EH (cell line): ENCODE measurements at places on chromosomes 4 and X.

- DNase-seq: no peak
Observed at GRCh38 chrX:148310426-148311165, 189.8 kb upstream of the AFF2 start.

GRCh38 chr4:7013175-7013574 is 30.0 kb upstream of the TADA2B start:
- DNase-seq: no peak

- DNase-seq: peak; percentile 22
Observed at GRCh38 chr4:108888769-108889168, 125.9 kb upstream of the ETNPPL start.

GRCh38 chr4:88244816-88245579 is 39.4 kb downstream of the PPM1K start:
- DNase-seq: no peak

- no peak for DNase-seq
Observed at GRCh38 chrX:71053217-71053621, 14.9 kb downstream of the SNX12 start.

- no peak for DNase-seq
Observed at GRCh38 chr4:37533286-37534033, 152.7 kb downstream of the RELL1 start.

DNA sequence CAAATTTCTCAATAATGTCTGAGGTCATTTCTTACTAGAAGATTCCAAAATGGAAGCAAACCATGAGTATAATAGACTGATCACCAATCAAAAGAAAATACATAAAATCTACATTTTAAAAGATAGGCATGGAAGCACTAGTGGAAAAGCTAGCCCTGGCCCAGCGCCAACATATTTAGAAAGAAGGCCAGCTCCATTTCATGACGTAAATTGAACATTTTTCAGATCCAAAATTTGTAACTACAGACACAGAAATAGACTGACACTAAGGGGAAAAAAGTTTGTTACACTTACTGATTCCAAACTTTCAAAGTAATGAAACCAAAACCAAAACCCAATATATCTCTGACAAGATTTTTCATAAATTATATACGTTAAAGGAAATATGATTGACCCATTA is 117.7 kb downstream of the ADAMTS3 start:
- no peak for DNase-seq

DNA sequence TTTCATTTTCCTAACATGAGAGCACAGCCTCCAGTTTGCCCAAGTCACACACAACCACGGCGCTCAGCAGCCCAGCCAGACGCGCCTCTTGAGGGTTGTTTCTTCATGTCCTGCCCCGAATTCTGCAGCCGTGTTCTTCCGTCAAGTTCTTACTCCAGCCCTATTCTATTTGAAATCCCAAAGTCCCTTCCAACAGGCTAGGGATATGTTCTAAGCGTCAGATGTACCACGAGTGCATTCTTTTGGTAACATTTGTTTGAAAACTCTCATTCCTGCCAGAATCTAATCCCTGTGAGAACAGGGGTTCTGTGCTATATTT is 23.1 kb downstream of the ACSL1 start:
- peak; percentile 29 for DNase-seq

DNA sequence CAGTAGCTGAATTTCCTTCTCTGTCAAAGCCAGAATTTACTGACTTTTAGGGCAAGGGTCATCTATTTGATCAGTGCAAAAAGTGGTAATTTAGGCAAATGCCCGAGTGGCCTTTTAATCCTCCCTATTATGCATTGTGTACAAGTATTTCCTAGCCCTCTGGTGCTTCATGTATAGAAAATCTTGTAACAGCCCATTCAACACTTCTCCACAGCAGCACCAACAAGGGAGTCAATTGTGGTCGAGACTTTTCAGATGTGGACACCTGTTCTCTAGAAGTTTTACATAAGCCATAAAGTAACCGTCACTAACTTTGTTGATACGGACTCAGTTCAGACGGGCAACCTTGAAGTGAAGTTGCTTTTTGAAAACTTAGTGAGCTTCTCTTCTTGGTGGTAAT is 50.9 kb upstream of the FHDC1 start:
- DNase-seq: no peak

- peak; percentile 56 for DNase-seq
Observed at GRCh38 chr4:3491681-3492405, 28.7 kb downstream of the DOK7 start.

- no peak for DNase-seq
Observed at GRCh38 chr4:73001885-73002284, 67.6 kb downstream of the COX18 start.

GRCh38 chr4:3859571-3859970 is 93.4 kb downstream of the ADRA2C start:
- DNase-seq: no peak

DNA sequence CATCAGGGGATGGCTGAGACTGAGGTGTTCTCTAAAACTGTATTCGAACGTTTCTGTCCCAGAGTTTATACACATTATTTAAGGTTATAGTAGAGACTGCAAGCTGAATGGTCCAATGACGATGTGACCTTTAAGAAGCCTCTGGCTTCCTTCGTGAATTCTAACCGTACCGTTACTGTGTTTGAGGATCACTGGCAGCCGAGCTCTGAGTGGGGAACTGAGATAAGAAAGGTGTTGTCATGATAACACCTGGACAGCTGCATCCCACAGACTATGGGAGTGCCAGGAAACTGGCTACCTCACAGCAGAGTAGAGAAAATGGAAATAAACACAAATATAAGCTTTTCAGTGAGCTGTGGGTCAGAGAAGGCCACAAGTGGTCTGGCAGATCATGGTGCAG is 59.0 kb downstream of the HMGB2 start:
- DNase-seq: no peak

GRCh38 chrX:11239230-11239629 is 54.0 kb upstream of the AMELX start:
- peak; percentile 72 for DNase-seq

- no peak for DNase-seq
Observed at GRCh38 chr4:159077702-159078495, 25.0 kb upstream of the RAPGEF2 start.

DNA sequence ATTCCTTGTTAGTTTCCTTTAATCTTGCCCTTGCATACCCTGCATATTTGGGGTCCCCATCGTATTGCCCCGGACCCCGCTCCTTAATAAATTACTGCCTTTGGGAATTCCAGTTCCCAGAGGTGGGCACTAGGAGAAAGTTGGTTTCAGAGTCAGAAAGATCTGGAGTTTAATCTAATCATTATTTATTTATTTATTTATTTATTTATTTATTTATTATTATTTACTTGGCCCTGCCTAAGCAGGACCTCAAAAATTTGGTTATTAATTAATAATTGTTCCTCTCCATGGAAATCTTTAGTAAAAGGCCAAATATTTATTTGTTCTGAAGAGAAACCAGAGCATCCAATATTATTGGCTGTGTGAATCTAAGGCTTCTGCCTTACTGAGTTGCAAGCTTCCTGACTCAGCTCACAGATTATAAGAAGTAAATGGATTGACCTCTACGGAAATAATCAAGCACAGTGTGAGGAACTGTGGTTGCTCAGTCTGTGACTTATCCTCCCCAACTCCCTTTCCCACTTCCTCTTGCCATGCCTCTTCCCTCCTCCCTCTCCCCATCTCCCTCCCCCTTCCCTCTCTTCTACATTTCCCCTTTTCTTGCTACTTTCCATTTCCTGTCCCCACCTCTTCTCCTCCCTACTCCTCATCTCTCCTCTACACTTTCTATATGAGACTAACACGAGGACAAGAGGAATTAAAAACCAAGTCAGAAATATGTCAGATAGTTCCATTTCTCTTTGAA is 61.5 kb upstream of the AP1S2 start:
- no peak for DNase-seq

GRCh38 chrX:113260474-113260873 is 419.8 kb upstream of the AMOT start:
- DNase-seq: no peak

- no peak for DNase-seq
Observed at GRCh38 chr4:119739796-119740195, 111.2 kb upstream of the PDE5A start.

DNA sequence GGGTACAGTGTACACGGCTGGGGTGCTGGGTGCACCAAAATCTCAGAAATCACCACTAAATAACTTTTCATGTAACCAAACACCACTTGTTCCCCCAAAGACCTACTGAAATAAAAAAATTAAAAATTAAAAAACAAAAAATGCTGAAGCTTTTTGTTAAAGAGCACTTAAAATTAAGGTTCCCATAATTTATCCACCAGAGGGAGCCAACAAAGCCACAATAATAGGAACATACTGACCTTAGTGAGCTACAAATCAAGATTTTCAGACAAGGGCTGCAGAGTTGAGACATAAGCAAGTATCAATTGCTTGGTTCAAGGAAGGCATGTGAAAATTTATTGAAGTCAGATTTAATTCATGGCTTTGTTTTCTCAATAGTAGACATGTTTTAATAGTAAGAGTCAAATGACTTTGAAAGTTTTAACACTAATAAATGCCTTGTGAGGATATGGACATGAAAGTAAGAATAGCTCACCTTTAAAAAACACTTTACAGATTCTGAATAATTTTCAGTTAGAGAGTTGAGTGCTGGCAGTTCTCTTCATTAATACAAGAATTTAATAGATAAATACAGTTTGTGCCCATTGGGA is 43.0 kb upstream of the SCOC start:
- peak; percentile 46 for DNase-seq

- DNase-seq: no peak
Observed at GRCh38 chrX:153867671-153868070, 18.3 kb downstream of the L1CAM start.

GRCh38 chrX:10512258-10512657 is 108.1 kb downstream of the MID1 start:
- DNase-seq: peak; percentile 72

DNA sequence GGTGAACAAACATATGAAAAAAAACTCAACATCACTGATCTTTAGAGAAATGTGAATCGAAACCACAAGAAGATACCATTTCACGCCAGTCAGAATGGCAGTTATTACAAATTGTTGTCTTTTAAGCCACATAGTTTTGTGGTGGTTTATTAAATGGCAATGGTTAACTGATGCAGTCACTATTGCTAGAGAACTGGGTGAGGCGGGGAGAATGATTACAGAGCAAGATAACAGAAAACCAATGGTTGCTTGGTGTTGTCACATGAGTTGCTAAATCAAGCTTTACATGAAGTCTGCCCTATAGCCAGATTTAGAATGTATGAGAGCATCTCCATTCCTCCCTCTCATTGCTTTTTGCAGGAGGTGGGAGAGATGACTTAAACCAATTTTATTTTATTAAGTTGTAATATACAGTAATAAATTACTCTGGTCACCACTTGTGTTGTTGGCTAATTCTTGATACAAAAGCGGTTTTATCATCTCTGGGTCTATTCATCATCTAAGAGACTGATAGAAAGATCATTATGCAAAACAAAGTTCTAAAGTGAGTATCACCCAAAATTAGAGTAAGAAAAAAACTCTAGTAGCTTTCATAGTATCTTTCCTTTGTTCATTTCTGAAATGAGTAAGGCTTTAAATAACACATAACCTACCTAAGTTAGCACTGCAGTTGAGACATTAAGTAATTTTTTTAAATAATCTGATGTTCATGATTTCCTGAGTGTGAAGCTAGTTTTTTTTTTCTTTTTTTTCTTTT is 859.5 kb downstream of the STIM2 start:
- DNase-seq: no peak

DNA sequence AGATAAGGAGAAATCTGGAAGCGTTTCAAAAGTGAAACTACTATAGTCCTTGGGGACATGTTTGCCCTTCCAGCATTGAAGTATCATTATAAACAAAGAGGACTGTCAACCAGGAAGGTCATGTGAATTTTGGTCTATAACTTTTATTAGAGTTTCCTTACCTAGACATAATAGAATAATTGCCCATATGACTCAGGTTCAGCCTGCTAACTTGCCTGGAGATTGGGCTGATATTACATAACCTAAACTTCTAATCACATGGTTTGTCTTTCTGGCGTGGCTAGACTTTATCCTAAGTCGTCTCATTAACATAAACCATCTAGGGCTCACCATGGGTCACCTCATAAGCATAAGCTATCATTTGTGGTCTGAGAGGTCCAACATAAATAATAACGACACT is 775.9 kb downstream of the CENPC start:
- DNase-seq: no peak

DNA sequence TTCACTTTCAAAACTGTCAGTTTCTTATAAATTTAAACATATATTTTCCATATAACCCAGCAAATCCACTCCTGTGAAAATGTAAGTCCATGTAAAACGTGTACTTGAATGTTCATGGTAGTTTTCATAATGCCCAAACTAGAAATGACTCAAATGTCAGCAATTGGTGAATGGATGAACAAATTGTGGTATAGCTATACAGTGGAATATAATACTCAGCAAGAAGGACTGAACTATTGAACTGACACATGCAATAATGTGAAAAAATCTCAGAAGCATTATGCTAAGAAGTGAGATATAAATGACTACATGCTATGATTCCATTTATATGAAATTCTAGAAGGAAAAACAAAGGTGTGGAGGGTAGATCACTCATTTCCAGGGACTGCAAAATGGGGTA is 52.2 kb downstream of the USP53 start:
- DNase-seq: no peak

- DNase-seq: no peak
Observed at GRCh38 chrX:129782706-129783105, 3.0 kb downstream of the SASH3 start.

DNA sequence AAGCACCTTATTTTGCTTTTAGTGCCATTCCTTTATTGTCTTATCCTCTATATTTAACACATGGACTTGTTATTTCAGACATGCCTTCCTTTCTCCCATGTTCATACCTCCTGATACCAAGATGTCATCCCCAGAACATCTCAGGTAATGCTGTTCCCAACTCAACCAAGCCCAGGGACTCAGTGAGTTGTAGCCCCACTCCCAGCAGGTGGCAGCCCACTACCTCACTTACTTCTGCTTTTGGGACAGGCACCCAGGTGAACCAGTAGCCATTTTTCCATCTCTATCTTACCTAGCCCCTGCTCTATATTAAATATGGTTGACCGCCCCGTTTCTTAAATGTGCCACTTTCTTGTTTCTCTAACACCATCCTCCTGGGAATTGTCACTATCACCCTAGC is 199.0 kb downstream of the DCHS2 start:
- DNase-seq: no peak

DNA sequence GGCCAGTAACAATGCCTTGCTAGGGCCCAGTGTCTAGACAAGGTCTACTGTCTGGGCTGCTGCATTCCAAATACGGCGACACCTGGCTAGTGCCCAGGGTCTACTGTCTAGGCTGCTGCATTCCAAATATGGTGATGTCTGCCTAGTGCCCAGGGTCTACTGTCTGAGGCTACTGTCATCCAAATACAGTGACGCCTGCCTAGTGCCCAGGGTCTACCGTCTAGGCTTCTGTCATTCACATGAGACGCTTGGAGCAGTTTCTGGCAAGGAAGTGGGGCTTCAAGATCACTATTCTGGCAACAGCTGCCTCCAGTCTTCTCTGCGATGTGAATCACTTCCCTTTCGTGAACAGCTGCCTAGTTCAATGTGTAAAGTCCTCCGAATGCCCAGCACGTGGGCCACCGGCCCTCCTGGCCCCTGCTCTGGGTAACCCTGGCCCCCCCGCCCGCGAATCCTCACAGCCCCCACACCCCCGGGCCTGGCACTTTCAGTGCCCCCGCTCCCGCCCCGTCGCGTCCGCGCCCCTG is 12.7 kb downstream of the ACOX3 start:
- DNase-seq: peak; percentile 50

- peak; percentile 63 for DNase-seq
Observed at GRCh38 chr4:112075129-112075753, 70.0 kb upstream of the FAM241A start.

GRCh38 chrX:42102586-42103282 is 179.4 kb upstream of the CASK start:
- no peak for DNase-seq
